ENCODE measurements at places on chromosomes 5 and 9.

- peak; percentile 76 for DNase-seq
Measured at GRCh38 chr9:128552153-128552743, at the start of gene SPTAN1. Gene SPTAN1 (plus strand): TSS chr9:128552587. CDS start chr9:128566741, 14,154 bp downstream.

GRCh38 chr5:127916885-127917573 lies 166.5 kb upstream of the SLC12A2 start:
- no peak for DNase-seq

GRCh38 chr5:95924720-95925377 lies 36.8 kb downstream of the ELL2 start:
- no peak for DNase-seq

DNA sequence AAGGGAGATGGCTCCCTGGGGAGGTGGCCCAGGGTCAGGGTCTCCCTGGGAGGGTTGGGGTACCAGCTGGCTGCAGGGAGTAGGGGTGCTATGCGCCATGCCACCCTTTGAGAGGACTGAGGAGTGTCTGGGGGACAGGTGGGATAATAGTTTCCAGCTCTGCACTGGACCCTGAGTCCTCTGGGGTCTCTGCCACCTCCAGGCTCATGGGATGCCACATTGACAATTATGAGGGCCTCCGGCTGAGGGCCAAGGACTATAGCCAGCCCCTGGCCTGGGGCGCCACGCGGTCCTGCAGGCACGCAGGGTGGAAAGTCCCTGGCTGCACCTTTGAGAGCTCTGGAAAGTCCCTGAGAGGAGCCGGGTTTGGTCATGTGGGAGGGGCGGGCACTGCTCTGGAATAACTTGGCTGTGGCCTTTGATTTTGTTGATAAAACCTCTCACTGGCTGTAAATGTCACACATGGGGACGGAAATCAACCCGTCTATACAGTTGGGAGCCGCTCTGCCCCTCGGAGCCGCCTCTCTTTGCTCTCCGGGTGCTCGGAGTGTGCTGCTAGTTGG lies 16.0 kb downstream of the TRAF2 start:
- no peak for DNase-seq

DNA sequence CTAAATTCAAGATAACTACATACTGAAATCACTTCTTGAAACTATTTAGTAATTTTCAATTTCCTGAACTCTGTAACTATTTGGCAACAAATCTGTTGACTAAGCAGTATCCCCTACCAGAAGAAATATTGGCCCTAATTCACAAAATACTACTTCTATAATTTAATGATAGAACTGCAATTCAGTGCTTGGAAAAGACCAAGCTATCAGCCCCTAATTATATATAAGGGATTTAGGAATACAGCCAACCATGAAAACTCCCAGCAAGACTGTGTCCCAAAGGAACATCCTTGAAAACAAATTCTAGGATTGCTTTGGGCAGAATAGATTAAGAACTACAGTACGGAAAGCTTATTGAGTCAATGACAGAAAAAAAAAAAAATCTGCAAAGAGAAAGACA lies 169.2 kb downstream of the RAB3C start:
- DNase-seq = no peak

- no peak for DNase-seq
Measured at GRCh38 chr5:98110791-98111190, 662.7 kb upstream of the RGMB start.

DNA sequence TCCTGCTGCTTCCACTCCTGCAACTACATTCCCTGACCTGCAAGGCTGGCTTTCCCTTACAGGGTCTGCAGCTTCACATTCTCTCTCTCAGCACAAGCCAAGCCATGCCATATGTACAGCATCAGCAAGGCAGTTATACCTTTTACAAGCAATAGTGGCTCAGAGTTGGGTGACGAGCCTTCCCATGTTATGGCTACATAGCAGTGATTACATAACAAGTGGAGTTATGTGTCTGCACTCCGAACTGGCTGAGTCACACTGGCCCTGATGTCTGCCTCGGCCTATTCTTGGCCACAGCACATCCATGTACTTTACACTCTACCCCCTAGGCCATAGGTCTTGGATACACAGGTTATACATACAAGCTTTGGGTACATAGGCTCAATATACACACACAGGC lies 52.0 kb upstream of the SNCAIP start:
- DNase-seq = no peak
